Lung (tissue), 17 donors: ENCODE measurements at places on chromosomes 7 and 10. TPM values are rescaled to one million over a fixed set of nuclear protein-coding genes. Genes with fewer than 3 reads are reported as not detected.
A peak's percentile ranks its signal among the peaks of the same experiment; 100 is the strongest.

GRCh38 chr7:87600130-87601124 is at the start of gene ABCB1:
ABCB1 (minus strand) TSS chr7:87600884; CDS start chr7:87600184, 700 bp downstream.
- no peak within 1 kb of the TSS for H3K4me3 ChIP-seq
- no peaks in the 10 kb centered on the region for H3K36me3 ChIP-seq
- peaks cover 25% of the 10 kb centered on the region for H3K27me3 ChIP-seq

DNA sequence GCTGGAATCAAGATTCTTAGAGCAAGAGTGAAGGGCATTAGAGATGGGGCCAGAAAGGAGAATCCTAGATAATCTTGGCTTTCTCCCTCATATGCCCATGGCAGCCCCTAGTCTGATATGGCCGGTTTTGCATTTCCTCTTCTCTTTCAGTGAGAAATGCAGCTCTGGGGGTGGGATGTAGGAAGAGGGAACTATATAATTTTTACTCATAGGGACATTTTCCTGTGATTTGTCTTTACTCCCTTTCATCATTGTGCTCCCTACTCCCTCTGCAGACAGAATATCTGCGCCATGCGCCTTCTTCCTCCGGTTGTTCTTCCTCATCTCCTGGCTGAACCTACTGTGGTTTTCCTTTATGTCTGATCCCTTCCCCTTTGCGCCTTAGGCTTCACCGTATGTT is 16.8 kb upstream of the CHCHD1 start:
- peaks cover 77% of the 10 kb centered on the region for H3K36me3 ChIP-seq
- no peak overlapping the region for H3K27ac ChIP-seq
- no peak for DNase-seq
- H3K4me1 ChIP-seq: no peaks in the 10 kb centered on the region
- H3K27me3 ChIP-seq: no peaks in the 10 kb centered on the region

DNA sequence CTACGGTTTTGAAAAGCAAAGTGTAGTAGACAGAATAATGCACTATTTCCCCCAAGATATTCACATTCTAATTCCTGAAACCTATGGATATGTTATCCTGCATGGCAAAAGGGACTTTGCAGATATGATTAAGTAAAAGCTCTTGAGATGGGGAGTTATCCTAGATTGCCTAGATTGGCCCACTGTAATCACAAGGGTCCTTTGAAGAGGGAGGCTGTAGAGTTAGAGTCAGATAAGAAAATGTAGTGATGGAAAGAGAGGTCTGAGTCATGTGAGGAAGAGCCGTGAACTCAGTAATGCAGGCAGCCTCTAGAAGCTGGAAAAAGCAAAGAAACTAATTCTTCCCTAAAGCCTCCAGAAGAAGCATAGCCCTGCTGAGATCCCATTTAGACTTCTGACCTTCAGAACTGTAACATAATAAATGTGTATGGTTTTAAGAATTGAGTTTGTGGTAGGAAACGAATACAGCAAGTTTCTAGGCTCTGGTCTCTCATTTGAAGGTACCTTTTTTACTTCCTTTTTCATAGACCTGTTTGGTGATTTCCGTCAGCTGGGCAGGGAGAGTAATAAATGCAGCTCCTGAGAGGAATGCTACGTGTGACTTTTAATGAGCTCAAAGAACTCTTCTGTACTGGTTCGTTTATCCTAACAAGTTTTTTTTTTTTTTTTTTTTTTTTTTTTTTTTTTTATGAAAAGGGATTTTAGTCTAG is 41.9 kb upstream of the NXPH1 start:
- H3K36me3 ChIP-seq: no peaks in the 10 kb centered on the region
- no peaks in the 10 kb centered on the region for H3K27me3 ChIP-seq
- no peak for DNase-seq
- no peaks in the 10 kb centered on the region for H3K4me1 ChIP-seq
- no peak overlapping the region for H3K4me3 ChIP-seq

- no peaks in the 10 kb centered on the region for H3K27me3 ChIP-seq
- no peaks in the 10 kb centered on the region for H3K36me3 ChIP-seq
- DNase-seq: peak; percentile 34
- H3K4me3 ChIP-seq: no peak overlapping the region
- no peak overlapping the region for H3K27ac ChIP-seq
Measured at GRCh38 chr10:64430690-64431323, 909.6 kb downstream of the REEP3 start.

DNA sequence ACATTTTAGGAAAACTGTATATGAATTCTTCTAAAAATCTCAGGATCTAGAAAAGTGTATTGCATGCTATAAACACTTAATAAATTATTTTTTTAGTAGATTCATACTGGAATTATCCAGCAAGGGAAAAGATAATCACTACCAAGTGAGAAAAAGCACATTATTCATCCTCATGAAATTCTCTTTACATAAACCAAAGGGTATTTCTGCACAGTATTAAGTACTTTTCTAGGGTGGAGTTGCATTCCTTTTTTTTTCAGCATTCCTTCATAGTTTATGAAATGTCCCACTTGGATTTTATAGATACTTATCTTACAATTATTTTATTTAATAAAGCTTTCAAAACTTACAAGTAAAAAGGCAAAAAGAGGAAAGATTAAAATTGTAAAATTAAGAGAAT is 403.3 kb downstream of the HGF start:
- no peaks in the 10 kb centered on the region for H3K27me3 ChIP-seq
- no peak overlapping the region for H3K27ac ChIP-seq
- H3K4me1 ChIP-seq: no peaks in the 10 kb centered on the region

DNA sequence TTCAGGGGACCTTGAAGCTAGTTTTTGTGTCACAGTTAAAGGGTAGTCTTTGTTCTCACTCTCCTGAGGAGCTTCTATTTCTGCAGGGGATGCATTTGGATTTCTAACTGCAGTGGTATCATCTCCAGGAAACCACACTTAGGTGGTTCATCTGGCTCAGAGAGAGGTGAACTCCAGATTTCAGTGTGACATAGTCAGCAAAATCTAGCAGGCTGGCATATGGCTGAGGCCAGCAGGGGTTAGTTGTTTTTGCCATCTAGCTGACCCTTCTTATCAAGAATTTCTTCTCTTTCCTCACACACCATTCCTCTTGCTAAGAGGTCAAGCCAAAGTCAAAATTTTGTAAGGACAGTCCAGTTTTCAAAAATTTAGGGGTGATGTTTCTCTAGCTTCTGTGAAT is 248.2 kb downstream of the REEP3 start:
- no peaks in the 10 kb centered on the region for H3K36me3 ChIP-seq
- no peak overlapping the region for H3K27ac ChIP-seq
- H3K4me1 ChIP-seq: no peaks in the 10 kb centered on the region
- no peaks in the 10 kb centered on the region for H3K27me3 ChIP-seq
- no peak for DNase-seq
- H3K4me3 ChIP-seq: no peak overlapping the region

- peaks cover 4% of the 10 kb centered on the region for H3K4me1 ChIP-seq
- no peak for DNase-seq
- H3K36me3 ChIP-seq: no peaks in the 10 kb centered on the region
- H3K4me3 ChIP-seq: no peak overlapping the region
- no peaks in the 10 kb centered on the region for H3K27me3 ChIP-seq
Measured at GRCh38 chr10:127909716-127910463, 3.0 kb downstream of the PTPRE start.

DNA sequence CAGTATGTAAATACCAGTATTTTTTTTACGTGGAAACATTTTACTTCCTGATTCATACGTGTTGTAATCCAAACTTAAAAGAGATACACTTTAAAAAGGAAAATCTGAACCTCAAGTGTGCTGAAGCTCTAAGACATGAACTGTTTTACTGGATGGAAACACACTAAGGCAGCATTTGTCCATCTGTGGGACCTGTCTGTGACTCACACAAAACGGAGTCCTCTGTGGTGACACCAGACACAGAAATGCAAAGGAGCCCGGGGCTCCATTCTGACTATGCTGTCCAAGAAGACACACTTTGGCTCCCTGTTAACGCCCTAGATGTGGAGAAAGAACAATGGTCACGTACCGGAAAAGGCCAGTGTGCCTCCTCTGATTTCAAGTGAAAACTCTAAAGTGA is 23.9 kb downstream of the RNF133 start:
- H3K36me3 ChIP-seq: no peaks in the 10 kb centered on the region
- DNase-seq: no peak
- H3K4me3 ChIP-seq: no peak overlapping the region
- H3K27ac ChIP-seq: peak overlapping the region; percentile 45
- no peaks in the 10 kb centered on the region for H3K4me1 ChIP-seq

DNA sequence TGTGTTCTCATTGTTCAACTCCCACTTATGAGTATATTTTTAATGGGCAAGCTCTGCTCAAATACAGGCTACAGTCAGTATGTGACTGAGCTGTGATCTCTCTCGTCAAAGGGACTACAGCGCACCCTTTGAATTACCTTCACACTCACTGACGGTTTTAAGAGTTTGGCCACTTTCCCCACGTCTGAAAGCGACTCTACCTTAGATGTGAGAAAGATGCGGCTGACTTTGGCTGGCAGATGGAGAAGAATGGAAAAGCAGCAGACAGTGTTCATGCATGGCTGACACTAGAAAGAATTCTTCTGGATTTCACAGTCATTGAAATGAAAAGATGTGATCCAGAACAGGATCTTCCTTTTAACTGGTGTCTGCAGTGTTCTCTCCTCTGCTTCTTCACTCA is 2.0 kb upstream of the ATRNL1 start:
- H3K4me3 ChIP-seq: no peak overlapping the region
- H3K27me3 ChIP-seq: peaks cover 3% of the 10 kb centered on the region
- H3K27ac ChIP-seq: no peak overlapping the region
- peaks cover 5% of the 10 kb centered on the region for H3K4me1 ChIP-seq

- H3K27me3 ChIP-seq: no peaks in the 10 kb centered on the region
- peaks cover 39% of the 10 kb centered on the region for H3K4me1 ChIP-seq
- peak overlapping the region; percentile 95 for H3K27ac ChIP-seq
Measured at GRCh38 chr7:100546129-100546925, 7.3 kb downstream of the AGFG2 start.

GRCh38 chr10:2828741-2829140 is 238.6 kb upstream of the PFKP start:
- no peak for DNase-seq
- no peak overlapping the region for H3K4me3 ChIP-seq
- no peaks in the 10 kb centered on the region for H3K36me3 ChIP-seq
- peaks cover 3% of the 10 kb centered on the region for H3K27me3 ChIP-seq

GRCh38 chr10:14560274-14560673 is 214.4 kb downstream of the FAM107B start:
- H3K36me3 ChIP-seq: no peaks in the 10 kb centered on the region
- DNase-seq: no peak
- H3K27me3 ChIP-seq: no peaks in the 10 kb centered on the region
- peaks cover 9% of the 10 kb centered on the region for H3K4me1 ChIP-seq

GRCh38 chr10:48941427-48942075 is 1.9 kb upstream of the LRRC18 start:
- no peak overlapping the region for H3K4me3 ChIP-seq
- DNase-seq: no peak
- H3K27ac ChIP-seq: no peak overlapping the region
- H3K36me3 ChIP-seq: no peaks in the 10 kb centered on the region
- no peaks in the 10 kb centered on the region for H3K4me1 ChIP-seq

DNA sequence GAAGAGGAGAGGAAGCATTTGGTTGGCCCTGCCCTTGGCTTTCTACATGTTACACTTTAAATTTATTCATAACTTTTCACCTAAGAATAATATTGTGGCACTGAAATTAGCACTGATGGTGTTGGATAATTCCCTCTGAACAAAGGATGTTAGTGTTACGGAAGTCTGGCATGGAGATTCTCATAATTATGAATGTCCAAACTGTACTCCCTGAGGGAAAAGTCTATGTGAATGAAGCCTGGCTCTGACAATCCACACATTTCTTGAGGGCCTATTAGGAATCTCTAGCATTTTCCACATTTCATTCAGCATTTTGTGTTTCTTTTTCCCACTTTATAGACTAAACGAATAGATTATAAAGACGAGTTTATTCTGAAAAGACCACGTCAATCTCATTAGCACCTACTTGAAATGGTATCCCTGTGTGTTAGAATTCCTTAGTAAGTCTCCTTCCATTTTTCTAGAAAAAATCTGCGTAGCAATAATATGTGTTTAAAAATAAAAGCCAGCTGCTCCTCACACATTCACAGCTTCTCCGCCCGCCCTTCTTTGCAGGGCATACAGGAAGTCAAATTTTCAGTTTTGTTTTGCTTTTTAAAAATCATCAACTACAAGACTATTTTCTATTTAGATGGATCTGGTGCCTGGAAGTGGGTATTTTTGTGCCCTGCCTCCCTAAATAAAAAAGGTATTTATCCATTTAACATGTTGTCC is 131.8 kb upstream of the PALS2 start:
- no peaks in the 10 kb centered on the region for H3K36me3 ChIP-seq
- H3K27ac ChIP-seq: no peak overlapping the region
- no peaks in the 10 kb centered on the region for H3K27me3 ChIP-seq
- peak; percentile 62 for DNase-seq
- no peaks in the 10 kb centered on the region for H3K4me1 ChIP-seq
- H3K4me3 ChIP-seq: no peak overlapping the region

DNA sequence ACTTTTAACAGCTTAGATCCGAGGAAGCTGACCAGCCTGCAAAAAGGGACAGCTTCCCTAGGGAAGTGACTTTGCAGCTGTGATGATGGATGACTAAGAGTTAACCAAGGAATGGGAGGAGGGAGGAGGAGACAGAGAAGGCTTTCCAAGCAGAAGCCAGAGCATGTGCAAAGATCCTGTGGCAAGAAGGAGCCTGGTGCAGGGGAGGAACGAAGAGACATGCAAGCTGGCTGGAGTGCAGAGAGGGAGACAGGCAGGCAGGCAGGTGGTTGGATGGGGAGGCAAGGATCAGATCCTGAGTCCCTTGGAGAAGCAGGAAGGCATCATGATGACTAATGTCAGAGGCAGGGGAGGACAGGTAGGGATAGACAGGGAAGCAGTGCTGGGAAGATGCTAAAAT is 148.8 kb downstream of the PFKFB3 start:
- peaks cover 8% of the 10 kb centered on the region for H3K4me1 ChIP-seq
- H3K27me3 ChIP-seq: no peaks in the 10 kb centered on the region
- H3K27ac ChIP-seq: no peak overlapping the region
- no peaks in the 10 kb centered on the region for H3K36me3 ChIP-seq

DNA sequence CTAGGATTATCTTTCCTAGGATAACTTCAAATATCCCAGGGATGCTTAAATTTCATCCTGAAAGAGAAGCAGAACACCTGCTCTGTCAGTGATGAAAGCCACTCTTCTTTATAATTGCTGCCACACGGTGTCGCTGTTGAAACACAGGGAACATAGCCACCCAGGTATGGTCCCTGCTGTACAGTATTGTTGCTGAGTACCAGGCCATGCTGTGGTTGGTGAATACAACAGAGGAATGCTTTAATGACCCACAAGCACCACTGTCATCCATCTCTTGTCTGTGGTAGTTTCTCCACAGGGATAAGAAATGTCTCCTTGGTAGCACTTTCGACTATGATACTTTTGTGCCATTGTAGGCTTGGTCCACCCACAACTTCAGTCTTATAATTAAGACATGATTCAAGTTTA is 70.6 kb upstream of the STARD3NL start:
- H3K27ac ChIP-seq: no peak overlapping the region
- no peak overlapping the region for H3K4me3 ChIP-seq
- H3K4me1 ChIP-seq: no peaks in the 10 kb centered on the region
- no peaks in the 10 kb centered on the region for H3K36me3 ChIP-seq

The HOXA1 gene
- 0.33 TPM for polyA plus RNA-seq

The KEL gene
- polyA plus RNA-seq: 1.6 TPM

The UCN3 gene
- 0.77 TPM for polyA plus RNA-seq

The OR2A12 gene
- polyA plus RNA-seq: not detected
